ENCODE measurements at places on chromosomes 7 and 10.

DNA sequence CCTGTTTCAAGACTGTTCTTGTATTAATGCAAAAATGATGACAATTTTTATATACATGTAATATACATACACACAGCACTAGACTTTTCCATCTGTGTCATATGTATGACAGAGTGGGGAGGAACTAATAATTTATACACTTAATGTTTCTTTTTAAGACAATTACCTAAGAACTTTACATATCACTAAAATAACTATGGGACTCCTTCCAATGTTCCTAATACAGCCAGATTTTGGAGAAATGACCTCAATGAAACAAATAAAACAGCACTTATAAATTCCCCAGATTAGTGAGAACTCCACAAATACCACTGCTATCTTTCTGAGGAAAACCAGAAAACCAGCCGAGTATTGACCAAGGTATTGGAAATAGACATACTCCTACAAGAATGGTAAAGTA lies 199.4 kb downstream of the ELMO1 start:
- no peak for DNase-seq

DNA sequence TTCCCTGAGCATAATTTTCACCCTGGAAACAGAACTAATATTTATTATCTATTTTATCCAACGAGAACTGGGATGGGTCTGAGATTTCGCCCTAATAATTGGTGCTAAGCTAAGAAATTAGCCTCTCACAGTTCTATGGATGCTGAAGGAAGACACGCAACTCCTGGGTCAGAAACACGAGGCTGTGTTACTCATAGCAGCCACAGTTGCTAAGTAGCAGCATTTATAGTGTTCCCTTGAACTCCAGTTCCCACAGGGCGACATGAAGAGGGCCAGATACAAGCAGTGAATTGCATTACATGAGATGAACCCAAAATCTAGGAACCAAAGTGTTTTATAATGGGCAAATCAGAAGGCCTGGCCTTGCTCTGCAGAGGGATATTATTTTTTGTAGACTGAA lies 109.8 kb upstream of the AGR3 start:
- DNase-seq: no peak

- DNase-seq: no peak
These were observed 103.8 kb upstream of the GPR26 start for GRCh38 chr10:123562387-123562786.

GRCh38 chr7:8068892-8069686 lies 100.5 kb downstream of the GLCCI1 start:
- no peak for DNase-seq

DNA sequence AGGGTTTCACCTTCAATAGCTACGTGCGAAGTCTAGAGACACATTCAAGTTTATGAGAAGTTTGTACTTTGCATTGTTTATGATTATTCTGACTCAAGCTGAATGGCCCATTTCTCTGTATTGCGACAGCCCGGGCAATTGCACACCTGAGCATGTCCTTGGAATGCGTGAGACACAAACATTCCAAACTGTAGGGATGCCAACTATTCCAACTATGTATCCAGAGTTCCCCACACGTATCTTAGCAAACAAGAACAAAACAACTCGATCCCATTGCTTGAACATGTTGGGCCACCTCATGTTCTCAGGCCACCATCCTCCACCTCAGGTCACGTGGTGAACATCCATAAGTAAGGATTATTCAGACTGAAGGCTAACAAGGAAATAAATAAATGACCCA lies 51.4 kb upstream of the EGFR start:
- no peak for DNase-seq

DNA sequence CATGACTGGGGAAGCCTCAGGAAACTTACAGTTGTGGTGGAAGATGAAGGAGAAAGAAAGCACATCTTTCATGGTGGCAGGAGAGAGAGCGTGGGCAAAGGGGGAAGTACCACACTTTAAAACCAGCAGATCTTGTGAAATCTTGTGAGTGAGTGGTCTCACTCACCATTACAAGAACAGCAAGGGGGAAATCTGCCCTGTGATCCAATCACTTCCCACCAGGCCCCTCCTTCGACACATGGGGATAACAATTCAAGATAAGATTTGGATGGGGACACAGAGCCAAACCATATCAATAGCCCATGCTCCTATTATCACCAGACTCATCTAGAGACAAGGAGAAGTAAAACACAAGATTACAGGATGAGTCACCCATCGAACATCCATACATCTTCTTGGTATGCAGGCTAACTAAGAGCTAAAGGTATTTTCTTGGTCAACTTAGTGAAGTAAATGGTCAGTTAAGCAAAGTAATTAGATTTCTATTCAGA lies 55.3 kb upstream of the YAE1 start:
- peak; percentile 51 for DNase-seq

DNA sequence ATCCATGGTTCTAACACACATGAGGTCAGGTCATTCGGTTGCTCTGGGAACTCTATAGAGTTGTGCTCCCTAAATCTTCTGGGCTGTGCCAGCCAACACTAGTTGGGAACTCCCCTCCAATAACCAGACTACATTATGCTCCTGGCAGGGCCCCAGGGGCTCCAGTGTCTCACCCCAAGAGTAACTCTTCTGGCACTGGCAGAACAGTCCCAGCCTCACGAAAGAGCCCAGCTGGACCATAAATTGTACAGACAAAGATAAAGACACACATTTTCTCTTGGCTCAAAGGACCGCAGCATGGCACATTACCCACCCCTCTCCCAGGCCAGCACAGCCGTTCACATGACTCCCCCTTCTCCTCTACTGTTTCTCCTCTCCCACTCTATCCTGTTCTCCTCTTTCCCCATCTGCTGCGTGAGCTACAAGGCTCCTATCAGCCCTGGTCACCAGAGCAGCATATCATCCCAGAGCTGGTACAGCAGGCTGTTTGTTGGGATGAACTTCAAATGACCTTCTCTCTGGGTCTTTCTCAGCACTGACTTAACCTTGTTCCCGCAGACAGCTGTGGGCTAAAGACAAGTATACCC lies 230.6 kb downstream of the PLXNA4 start:
- no peak for DNase-seq

GRCh38 chr10:86654411-86655172 lies at the start of gene OPN4:
Gene OPN4, plus strand, starts transcription at chr10:86654547. Its CDS starts 237 bp downstream, at chr10:86654784.
- peak; percentile 67 for DNase-seq

- no peak for DNase-seq
These were observed 11.0 kb downstream of the PDGFA start for GRCh38 chr7:508461-509170.

DNA sequence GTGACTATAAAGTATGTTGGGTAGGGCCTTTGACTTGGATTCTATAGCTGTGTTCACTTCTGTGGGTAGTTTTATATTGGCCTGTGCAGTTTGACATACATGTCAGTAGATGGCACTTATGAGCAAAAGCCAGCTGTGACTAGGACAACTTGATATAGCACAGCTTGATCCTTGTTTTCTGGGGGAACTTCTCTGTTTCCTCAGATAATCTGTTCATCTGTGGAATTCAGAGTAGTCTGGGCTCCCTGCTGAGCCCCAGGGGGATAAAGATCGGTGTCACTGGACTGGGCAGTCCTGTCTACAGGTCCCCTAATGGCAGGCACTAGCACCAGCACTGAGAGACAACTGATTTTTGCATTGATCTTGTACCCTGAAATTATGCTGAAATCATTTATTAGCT lies 25.4 kb downstream of the CYP2C9 start:
- DNase-seq: peak; percentile 26

GRCh38 chr7:71488308-71488707 lies 356.4 kb downstream of the GALNT17 start:
- peak; percentile 22 for DNase-seq

GRCh38 chr10:72557362-72557761 lies 68.5 kb downstream of the MICU1 start:
- peak; percentile 3 for DNase-seq

- DNase-seq: no peak
These were observed 132.2 kb downstream of the VIPR2 start for GRCh38 chr7:159012353-159013069.

- DNase-seq: peak; percentile 24
These were observed 739 bp upstream of the CCDC186 start for GRCh38 chr10:114174695-114175188.

DNA sequence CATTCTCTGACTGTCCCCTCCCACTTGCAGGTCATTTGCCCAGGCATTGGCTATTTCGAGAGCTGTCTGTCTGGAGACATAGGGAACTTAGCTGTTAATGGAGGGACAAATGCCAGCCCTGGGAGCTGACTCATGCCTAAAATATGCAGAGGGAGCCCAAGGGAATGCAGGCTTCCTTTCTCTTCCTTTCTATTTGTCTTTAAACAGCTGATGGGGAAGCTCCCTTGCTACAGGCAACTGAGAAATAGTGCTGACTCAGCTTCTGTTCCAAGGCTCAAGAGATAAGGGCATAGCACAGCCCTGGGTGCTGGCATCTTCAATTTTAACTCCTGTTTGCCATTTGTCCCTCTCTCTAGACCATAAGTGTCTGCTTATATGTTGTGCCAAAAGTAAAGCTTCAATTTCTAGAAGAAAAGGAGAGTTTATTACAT lies 82.7 kb upstream of the C1GALT1 start:
- peak; percentile 97 for DNase-seq

DNA sequence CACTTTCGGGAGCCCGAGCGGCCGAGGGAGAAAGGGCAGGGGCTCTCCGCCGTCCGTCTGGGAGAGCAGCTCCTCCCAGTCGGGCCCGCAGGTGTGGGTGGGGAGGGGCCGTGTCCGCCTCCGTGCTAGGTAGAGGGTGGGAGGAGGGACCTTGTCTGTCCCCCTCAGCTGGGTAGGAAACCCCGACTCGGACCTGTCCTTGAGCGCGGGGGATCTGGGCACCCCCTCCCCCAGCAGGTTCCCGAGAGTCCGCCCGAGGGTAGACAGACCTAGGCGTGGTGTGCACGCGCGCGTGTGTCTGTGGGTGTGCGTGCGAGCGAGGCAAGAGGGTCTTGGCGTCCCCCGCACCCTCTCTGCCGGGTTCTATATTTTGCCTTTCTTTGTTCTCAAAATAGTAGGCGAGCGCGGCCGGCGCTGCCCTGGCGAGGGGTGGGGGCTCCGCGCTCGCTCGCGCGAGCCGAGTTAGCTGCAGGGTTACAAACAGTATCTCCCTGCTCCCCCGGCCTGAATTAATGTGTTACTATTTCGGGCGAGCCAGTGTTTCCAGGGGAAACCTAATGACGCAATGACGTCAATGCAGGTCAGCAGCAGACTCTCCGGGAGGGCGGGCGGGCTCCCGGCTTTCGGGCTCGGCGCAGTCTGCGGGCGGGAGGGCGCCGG lies 73.9 kb upstream of the LEP start:
- DNase-seq: peak; percentile 67

DNA sequence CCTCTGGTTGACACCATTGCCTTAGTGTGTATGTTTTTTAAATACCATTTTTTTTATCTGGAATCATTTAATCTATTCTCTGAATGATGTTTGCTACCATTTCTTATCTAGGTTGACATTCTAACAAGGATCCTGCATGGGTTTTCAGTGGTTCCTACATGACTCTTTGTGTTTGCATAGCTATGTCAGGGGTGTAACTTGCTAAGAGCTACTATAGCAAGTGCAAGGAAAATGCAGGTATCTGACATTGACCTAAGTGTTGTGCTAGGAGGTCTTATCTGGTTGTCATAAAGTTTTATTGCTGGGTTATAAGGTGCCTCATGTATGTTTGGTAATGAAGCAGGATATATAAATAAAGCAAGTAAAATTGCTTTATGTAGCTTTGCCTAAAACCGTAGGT lies 183.2 kb downstream of the PLXDC2 start:
- DNase-seq: no peak

DNA sequence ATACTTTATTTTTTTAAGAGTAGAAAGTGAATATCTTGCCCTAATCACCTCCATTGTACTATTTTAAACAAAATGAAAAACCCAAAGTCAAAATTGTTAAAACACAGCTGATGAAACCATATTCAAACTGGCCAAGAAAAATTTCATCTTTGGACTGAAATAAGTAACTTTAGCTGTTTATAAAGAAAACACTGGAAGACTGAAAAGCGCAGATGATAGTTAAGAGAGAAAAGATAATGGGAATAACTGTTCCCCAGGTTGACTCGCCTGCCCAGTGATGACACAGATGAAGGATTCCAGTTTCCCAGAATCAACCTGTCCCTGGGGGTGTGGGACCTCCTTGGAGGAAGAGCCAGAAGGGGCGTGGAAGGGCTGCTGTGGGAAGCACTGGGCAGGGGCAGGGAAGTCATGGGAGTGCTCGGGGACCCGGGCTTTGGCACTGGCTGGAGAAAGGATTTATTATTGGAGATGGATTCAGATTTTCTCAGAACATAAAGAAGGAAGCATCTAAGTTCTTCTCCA lies 43.1 kb downstream of the DENND2A start:
- DNase-seq: no peak

GRCh38 chr10:87705339-87705738 lies 45.7 kb downstream of the PAPSS2 start:
- DNase-seq: no peak

DNA sequence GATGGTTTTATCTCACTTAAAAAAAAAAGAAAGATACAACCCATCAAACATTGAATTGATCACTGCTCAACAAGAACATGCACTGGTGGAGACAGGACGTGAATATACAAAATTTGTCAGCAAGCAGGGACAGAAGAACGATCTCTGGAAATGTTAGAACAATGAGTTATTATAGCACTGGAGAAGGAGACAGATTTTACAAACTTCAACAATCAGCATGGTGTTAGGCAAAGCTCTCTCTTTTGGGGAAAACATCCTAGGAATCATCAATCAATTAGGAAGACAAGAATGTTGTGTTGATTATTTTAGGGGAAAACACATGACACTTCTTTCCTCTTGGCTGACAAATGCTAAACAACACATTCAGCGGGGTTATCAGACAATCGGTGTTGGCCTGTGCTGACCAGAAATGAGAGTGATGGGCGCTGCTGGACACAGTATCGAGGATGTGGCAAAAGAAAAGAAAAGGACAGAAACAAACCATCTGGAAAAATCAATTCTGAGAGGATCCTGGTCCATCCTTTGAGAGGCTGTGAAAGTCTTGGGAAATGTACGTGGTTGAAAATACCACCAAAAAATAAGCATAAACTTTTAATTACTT lies 103.9 kb downstream of the RAPGEF5 start:
- no peak for DNase-seq

- DNase-seq: no peak
These were observed 164.9 kb upstream of the NEBL start for GRCh38 chr10:21061982-21062381.

- DNase-seq: no peak
These were observed 356.8 kb downstream of the GLRX3 start for GRCh38 chr10:130493021-130493420.

DNA sequence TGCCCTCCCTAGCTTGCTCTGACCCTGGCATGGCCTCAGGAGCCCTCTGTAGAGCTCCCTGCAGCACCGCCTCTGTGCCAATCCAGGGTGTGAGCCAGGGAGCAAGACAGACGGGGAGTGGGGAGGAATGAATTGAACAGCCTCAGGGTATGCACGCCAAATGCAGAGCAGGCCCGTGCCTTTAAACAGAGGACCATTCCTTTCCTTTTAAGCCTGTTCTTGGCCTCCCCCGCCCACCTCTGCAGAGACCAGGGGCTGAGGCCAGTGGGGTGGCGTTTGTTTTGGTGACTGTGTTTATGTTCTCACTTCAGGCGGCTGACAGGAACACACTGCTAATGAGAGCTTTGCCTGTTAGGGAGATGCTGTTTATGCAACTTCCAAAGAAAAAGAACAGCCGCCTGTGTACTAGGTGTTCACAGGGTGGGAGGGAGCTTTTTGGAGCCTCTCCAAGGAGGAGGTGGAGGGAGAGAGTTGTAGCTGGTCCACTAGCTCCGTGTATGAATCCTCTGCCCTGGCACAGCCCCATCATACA lies 528.1 kb upstream of the DPP6 start:
- no peak for DNase-seq

- DNase-seq: no peak
These were observed 157.2 kb downstream of the PTPRN2 start for GRCh38 chr7:158430308-158431034.

- no peak for DNase-seq
These were observed 287.6 kb downstream of the ADARB2 start for GRCh38 chr10:1449572-1450205.
